ENCODE measurements at places on chromosomes 7 and 10. TPM values are rescaled to one million over a fixed set of nuclear protein-coding genes. Genes with fewer than 3 reads are reported as not detected.

The TSPAN12 gene
- polyA plus RNA-seq: 44.2 TPM

The TDRD1 gene
- polyA plus RNA-seq: not detected

The PSD gene
- 1.2 TPM for polyA plus RNA-seq

The OGDHL gene
- polyA plus RNA-seq: 247 TPM

The PUS7 gene
- polyA plus RNA-seq: 2.6 TPM

The IL15RA gene
- 6.8 TPM for polyA plus RNA-seq

The SPDYE2B gene
- polyA plus RNA-seq: not detected

The GJD4 gene
- polyA plus RNA-seq: not detected

The OPALIN gene
- polyA plus RNA-seq: not detected

The NRG3 gene
- 0.62 TPM for polyA plus RNA-seq

The AKR1C8 gene
- polyA plus RNA-seq: not detected

The LRRN3 gene
- polyA plus RNA-seq: 0.54 TPM

The CTAGE8 gene
- polyA plus RNA-seq: 5.4 TPM

The COMTD1 gene
- 65.3 TPM for polyA plus RNA-seq

The PSAP gene
- polyA plus RNA-seq: 1,082 TPM

The TMEM213 gene
- polyA plus RNA-seq: 96.9 TPM

The CNPY1 gene
- polyA plus RNA-seq: not detected

The SRPK2 gene
- 9.9 TPM for polyA plus RNA-seq

The GPR158 gene
- 0.09 TPM for polyA plus RNA-seq

The CCL24 gene
- not detected for polyA plus RNA-seq

The SPDYE6 gene
- polyA plus RNA-seq: not detected

The FXYD4 gene
- polyA plus RNA-seq: 392 TPM

The ZNF394 gene
- 15.7 TPM for polyA plus RNA-seq

The ITGB8 gene
- 10.3 TPM for polyA plus RNA-seq

The RASSF4 gene
- 83.1 TPM for polyA plus RNA-seq

The OR9A2 gene
- polyA plus RNA-seq: not detected

The ITPRID1 gene
- not detected for polyA plus RNA-seq

The SFTPA1 gene
- polyA plus RNA-seq: not detected

The VWA2 gene
- polyA plus RNA-seq: 0.17 TPM

The CUEDC2 gene
- 117 TPM for polyA plus RNA-seq

The MLXIPL gene
- polyA plus RNA-seq: 27.9 TPM

The STEAP1 gene
- polyA plus RNA-seq: 6.3 TPM

The ZNF248 gene
- polyA plus RNA-seq: 6.9 TPM

The ABCA13 gene
- 0.62 TPM for polyA plus RNA-seq

The ATRNL1 gene
- 2.4 TPM for polyA plus RNA-seq

The GHRHR gene
- 0.75 TPM for polyA plus RNA-seq
